ENCODE measurements at places on chromosomes 3 and 15.

DNA sequence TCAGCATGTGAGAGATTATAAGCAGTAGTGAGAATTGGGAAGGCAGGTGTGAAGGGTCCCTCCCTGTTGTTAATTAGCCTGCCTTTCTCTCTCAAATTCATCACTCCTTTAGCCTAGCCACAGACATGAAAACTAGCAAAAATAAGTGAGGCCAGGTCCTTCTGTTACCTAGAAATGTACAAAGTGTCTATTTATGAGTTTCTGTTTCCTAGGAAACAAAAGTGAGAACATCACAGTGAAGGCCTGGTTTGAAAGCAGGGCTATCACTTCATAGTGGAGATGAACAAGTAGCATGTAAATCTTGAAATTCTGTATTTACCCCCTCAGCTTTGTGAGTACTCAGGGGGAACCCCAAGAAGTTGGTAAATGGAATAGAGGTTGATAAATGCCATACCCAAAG is 78.2 kb upstream of the UMPS start:
- DNase-seq, result no peak

GRCh38 chr3:152430223-152431002 is 161.7 kb downstream of the MBNL1 start:
- DNase-seq, result no peak

GRCh38 chr3:4812591-4812990 is 166.6 kb upstream of the BHLHE40 start:
- no peak for DNase-seq

- no peak for DNase-seq
Observed at GRCh38 chr3:111932946-111933345, 45.9 kb upstream of the ABHD10 start.

GRCh38 chr3:144033240-144033589 is 61.6 kb downstream of the DIPK2A start:
- DNase-seq, result no peak

- no peak for DNase-seq
Observed at GRCh38 chr3:142022381-142022780, 127.0 kb downstream of the TFDP2 start.

DNA sequence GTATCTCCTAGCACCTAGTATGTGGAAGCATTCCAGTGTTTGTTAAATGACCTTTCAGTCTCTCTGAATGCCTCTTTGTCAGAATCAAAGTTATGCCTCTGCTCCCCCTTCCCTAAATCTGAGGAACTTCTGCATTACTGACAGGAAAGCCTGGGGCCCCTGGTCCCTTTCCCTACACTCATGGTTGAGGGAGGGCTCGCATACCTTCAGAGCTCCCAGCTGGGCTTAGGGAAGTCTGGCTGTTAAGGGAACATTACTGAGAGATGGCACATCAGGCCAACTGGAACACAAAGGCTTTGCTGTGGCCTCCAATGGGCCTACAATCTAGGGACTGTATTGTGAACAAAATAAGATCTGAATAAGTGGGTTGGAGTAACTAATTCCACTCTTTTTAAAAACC is 10.3 kb downstream of the PKM start:
- DNase-seq, result no peak

- peak; percentile 46 for DNase-seq
Observed at GRCh38 chr15:81292523-81293001, 31.4 kb downstream of the STARD5 start.

DNA sequence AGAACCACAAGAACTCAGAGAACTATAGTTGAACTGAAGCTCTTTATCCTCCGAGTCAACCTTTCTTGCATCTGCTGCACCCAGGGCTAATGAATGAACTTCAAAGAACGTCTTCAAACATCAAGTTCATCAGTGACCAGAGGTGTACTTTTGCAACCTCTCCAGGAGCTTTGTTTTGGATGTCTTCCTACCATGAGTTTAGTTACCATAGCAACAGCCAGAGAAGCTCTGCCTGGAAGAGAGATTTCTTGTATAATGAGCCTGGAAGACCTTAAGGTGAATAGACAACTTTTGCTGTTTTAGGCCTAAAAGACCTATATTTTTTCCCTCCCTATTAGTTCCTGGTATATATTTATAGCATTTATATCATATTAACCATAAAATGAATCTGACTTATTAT is 9.1 kb downstream of the ACTC1 start:
- DNase-seq, result no peak

- DNase-seq, result no peak
Observed at GRCh38 chr3:35071772-35072171, 567.6 kb upstream of the ARPP21 start.

GRCh38 chr3:64687781-64688604 is at the start of gene ADAMTS9:
TSS of gene ADAMTS9 (minus strand) at chr3:64688000. CDS start at chr3:64687657, 343 bp downstream.
- no peak for DNase-seq

DNA sequence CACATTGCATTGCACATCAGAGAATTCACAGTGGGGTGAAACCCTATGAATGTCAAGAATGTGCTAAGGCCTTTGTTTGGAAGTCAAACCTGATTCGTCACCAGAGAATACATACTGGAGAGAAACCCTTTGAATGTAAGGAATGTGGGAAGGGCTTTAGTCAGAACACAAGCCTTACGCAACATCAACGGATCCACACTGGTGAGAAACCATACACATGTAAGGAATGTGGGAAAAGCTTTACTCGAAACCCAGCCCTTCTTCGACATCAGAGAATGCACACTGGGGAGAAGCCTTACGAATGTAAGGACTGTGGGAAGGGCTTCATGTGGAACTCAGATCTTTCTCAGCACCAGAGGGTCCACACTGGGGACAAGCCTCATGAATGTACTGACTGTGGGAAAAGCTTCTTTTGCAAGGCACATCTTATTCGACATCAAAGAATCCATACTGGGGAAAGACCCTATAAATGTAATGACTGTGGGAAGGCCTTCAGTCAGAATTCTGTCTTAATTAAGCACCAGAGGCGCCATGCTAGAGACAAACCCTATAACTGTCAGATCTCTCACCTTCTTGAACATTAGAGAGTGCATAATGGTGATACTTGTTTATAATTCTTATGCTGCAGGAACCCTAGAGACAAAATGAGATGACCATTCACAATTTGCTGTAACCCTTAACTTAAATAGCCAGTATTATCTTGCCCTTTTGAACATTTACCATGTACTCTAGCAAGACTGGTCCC is 9.0 kb downstream of the ZNF662 start:
- no peak for DNase-seq

All from T follicular helper cell (primary cell).